ENCODE measurements at places on chromosomes 7 and 10. TPM values are rescaled to one million over a fixed set of nuclear protein-coding genes. Genes with fewer than 3 reads are reported as not detected.

GRCh38 chr7:70752794-70753241, 379.1 kb upstream of the GALNT17 start:
- DNase-seq = no peak

GRCh38 chr7:141220263-141220880, 146.5 kb downstream of the TMEM178B start:
- no peak for DNase-seq

- no peak for DNase-seq
These were observed 149.5 kb downstream of the SFMBT2 start for GRCh38 chr10:7261351-7261750.

DNA sequence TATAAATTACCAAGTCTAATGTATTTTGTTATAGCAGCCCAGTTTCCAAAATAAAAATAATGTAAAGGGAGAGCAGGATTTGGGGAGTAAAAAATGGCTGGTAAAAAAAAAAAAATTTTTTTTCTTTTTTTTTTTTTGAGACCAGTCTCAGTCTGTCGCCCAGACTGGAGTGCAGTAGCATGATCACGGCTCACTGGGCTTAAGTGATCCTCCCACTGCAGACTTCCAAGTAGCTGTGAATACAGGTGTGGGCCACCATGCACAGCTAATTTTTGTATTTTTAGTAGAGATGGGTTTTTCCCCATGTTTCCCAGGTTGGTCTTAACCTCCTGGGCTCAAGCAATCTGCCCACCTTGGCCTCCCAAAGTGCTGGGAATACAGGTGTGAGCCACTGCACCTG, 4.8 kb upstream of the LSM8 start:
- no peak for DNase-seq

DNA sequence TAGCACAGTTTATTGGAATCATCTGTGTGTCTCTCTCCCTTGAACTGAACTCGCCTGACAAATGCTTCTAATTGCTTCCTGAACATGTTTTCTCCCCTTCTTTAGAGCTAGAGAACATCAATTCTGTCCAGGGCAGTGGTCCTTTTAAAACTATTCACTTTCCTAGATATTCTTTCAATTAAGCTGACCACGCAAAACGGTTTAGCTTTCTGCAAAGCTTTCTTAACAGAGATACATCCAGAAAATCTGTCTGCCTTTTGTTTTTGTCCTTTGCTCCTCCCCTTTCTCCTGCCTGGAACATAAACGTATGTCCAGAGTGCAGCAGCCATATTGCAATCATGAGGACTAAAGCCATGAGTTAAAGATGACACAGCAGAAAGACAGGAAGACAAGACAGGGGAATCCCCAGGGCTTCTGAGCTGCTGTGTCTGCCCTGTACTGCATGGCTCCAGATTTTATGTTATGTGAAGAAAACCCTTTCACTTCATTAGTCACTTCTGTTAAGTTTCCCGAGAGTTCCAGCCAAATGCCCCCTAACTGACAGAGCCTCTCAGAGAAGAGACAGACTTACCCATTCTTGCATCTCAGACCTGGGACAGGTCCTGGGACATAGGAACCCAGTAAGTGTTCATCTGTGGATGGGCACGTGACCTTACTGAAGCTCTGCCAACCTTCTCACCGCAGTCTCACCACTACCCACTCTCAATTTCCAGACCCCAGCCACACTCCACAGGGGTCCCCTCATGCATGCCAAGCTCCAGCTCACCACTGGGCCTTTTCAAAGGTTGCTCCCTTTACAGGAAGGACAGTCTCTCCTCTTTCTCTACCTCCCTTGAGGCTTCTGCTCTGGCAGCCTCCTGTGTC, 35.0 kb upstream of the CPXM2 start:
- peak; percentile 4 for DNase-seq

- DNase-seq = no peak
These were observed 47.8 kb downstream of the NOD1 start for GRCh38 chr7:30430777-30431176.

DNA sequence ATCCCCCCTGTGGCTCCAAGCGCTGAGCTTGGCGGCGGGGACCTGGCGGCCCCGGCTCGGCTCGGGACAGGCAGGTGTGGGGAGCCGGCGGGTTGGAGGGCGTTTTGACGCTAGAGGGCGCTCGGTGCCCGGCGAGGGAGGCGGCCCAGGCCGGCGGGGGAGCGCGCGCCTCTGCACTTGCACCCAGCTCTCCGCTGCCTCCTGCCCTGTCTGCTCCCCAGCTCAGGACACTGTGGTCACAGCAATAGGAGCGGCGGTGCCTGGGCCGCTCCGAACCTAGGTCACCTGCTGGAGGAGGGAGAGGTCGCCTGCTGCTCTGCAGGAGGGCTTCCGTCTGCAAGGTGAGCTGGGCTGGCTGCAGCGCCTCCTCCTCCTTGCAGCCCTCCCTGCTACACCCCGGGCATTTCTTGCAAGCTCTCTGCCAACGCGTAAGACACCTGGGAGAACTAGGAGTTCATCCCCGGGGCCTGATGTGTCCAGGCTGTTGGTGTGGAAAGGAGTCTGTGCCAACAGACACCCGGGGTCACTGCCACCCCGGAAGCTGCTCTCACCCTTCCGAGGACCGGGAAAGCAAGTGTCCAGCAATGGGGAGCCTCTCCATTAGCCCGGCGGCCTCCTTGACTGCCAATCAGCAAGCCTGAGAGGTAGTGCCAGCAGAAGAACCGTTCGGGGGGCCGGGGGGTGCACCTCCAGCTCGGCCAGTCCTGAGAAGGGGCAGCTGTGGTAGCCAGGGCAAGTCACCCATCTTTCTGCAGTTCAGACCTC, 620.4 kb downstream of the GALNT17 start:
- DNase-seq = no peak

DNA sequence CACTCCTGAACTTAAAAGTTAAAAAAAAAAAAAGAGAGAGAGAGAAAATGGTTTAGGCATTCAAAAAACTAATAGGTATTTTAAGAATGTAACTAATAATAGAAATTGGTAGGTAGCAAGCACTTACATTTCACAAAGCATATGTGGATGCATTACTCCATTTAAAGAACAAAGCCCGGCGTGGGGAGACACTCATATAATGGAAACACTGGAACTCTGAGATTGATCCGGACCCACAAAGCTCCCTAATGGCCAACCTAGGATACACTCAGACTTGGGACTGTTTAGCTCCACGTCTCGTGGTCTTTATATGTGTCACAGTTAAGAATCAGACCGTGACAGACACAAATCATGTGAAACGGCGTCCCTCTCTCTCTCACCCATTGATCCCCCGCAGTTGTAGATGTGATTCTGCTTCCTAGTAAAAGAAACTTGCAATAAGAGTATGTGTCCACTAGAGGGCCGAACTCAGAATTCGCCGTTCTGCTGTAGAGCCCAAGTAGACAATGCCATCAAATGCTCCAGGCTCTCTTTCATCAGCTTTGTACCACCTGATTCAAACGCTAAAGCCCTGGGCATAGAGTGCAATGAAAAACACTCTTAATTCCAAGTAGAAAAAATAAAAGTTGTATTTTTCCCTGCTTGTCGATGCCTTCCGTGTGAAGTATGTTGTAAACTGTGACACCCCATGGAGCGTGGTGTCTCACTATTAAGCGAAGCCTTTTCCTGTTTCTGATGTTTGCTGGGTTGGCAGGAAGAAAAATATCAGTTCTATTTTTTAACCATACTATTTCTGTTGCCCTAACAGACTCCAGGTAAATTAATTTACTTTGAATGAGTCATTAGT, 429.0 kb upstream of the MTPN start:
- no peak for DNase-seq

- no peak for DNase-seq
These were observed 35.1 kb downstream of the GCC1 start for GRCh38 chr7:127550247-127550646.

PON1 gene
- total RNA-seq = not detected

CALML3 gene
- total RNA-seq = not detected

DNA sequence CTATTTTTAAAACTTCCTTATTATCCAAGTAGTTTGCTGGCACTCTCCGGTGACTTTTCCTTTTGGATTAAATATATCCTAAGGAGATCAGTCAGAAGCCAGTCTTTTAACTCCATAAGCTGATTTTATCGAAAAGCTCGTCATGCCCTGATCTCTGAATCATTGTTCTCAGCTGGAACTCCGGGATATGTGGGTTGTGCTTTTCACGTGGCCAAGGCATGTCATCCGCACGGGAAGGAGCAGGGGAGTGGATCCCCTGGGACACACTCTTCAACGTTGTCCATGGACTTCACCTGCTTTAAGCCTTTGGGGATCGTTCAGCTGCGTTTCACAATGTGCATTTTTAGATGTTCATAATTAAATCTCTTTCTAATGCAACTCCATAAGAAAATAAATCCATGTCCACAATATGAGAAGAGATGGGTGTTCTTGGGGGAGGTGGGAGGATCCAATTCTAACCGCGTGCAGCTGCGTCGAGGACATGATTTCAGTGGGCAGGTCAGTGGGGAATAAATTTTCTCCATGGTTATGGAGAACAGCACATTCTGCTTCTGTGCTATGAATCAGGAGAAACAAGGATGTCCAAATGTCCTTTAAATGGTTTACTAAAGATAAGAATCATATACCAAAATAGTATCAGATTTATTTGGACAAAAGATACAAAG, 229.5 kb upstream of the ADARB2 start:
- DNase-seq = no peak

DNA sequence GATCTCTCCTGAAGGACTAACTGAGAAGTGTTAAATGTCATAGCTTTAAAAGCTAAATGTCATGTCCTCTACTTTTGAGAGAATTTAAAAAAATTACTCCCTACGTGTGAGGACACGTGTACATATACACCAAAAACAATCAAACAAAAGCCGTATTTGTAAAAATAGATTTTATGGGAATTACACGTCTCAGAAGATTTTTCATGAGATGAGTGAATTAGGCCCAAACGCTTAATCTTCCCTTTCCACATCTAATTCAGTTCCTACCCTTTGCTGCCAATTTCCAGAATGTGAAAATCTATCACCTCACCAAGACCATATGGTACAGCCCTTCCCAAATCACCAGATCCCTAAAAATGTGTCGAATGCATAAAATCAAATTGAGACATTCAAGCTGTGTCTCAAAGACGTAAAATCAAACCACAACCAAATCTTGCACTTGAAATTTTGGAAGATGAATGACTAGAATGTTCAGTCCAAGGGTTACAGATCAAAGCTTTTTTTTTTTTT, 1.0 kb upstream of the CTTNBP2 start:
- DNase-seq = no peak

DNA sequence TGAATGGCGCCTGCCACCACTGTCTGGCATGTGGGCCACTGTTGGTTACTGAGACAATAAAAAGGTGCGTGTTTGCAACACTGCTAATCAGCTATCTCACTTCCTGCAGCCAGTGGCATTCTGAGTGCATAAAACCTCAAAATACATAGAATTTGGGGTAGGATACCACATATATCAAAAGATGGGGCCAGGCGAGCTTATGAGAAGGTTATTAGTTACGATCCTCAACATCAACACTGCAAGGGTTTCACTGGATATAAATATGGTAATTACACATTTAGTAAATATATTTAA, 200.2 kb downstream of the WDR37 start:
- DNase-seq = no peak

GRCh38 chr7:47776335-47776734, 171.9 kb downstream of the PKD1L1 start:
- no peak for DNase-seq

- no peak for DNase-seq
These were observed 100.0 kb downstream of the INPP5A start for GRCh38 chr10:132637477-132638129.

- no peak for DNase-seq
These were observed 1.2 kb downstream of the TECPR1 start for GRCh38 chr7:98250789-98251188.

GRCh38 chr10:62475551-62475950, 101.4 kb downstream of the ZNF365 start:
- DNase-seq = no peak

DNA sequence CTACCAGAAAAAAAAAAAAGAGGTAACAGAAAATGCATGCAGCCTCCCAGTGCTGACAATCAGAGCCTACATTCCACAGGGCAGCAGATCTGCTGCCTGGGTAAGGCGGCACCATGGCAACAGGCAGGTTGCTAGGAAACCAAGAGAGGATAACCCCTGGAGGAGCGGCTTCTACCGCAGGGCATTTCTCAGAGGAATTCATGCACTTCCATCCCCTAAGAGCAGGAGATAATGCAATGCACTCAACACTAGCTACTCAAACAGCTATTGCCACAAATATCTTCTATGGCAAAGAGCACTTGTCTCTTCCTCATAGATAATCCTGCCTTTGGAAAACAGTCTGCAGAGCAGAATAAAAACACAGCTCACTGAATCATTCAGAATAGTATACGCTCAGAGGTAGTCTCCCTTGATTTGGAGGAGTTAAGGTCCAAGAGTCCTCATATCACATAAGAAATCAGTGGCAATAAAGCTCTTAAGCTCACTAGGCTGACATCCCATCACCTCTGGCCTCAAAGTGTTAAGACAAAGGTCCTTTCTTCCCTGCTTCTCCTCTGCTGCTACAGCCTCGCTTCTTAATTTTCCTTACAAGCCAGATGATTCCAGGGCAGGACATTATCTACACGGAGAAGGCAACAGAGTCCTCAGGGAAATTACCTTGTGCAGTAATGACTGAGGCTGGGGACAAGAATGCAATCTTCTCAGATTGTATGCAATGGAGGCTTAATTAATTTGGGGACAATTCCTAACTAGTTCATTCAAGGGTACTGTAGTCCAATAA, 10.7 kb downstream of the PSAP start:
- DNase-seq = no peak

UNC5B gene
- not detected for total RNA-seq

GIMAP2 gene
- total RNA-seq = 56.5 TPM

- no peak for DNase-seq
These were observed 288.0 kb downstream of the ARL4A start for GRCh38 chr7:12975412-12975811.

GRCh38 chr7:36138209-36138608, 14.8 kb upstream of the EEPD1 start:
- DNase-seq = no peak

DNA sequence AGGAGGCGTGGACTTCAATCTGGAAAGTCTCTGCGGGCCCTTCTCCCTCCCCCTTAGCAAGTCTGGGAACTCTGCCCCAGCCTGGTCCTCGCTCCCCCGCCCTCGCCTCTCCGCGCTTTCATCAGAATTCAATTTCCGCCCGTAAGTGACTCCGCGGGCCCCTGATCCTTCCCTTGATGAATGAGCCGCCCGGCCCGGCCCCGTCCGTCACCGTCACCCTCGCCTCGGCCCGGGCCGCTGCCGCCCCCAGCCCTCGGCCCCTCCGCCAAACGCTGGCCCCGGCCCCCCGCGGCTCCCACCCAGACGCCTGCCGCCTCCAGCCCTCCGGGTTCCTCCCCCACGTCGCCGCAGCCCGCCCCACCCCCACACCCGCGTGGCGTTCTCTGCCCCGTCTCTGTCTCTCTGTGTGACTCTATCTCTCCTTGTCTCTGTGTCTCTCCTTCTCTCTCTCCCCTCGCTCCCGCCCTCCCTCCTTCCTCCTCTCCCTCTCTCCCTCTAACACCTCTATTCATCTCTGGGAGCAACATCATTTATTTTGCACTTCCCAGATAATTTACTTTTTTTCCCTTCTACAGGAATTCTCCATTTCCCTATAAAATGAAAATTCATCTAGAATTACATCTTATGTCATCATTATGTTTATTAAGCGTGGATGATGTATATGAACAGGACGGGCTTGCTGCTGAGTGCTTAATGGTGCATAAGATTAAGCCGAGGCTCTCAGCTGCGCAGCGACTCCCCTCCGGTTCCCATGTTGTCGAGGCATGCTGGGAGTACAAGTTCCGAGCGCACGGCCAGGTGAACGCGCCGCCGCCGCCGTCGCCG, 91.2 kb upstream of the PAX2 start:
- DNase-seq = no peak

ARHGAP22 gene
- not detected for total RNA-seq

FAM241B gene
- total RNA-seq = 9.0 TPM

ENTPD1 gene
- total RNA-seq = 1.4 TPM

- DNase-seq = no peak
These were observed 380.9 kb downstream of the LRRTM3 start for GRCh38 chr10:67306588-67307205.

NPTX2 gene
- not detected for total RNA-seq
